ENCODE measurements at places on chromosomes 13 and 19. TPM values are rescaled to one million over a fixed set of nuclear protein-coding genes. Genes with fewer than 3 reads are reported as not detected.
A peak's percentile ranks its signal among the peaks of the same experiment; 100 is the strongest.

DNA sequence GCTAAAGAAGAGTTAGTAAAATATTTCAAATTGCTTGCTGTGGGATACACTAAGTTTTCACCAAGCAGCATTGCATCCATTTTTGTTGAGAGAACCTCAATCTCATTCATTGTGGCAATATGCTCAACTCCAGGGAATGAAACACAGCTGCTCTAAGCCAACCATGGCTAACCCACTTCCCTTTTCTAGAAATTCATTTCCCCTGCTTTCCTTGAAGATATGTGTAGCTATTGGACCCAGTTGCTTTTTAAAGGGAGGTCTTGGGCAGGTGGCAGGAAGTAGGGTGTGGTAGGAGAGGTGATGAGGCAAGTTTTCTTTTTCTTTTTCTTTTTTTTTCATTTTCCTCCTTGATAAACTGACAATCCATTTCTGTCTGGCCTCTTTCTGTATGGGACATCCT lies 452.2 kb downstream of the FGF14 start:
- DNase-seq, result no peak

DNA sequence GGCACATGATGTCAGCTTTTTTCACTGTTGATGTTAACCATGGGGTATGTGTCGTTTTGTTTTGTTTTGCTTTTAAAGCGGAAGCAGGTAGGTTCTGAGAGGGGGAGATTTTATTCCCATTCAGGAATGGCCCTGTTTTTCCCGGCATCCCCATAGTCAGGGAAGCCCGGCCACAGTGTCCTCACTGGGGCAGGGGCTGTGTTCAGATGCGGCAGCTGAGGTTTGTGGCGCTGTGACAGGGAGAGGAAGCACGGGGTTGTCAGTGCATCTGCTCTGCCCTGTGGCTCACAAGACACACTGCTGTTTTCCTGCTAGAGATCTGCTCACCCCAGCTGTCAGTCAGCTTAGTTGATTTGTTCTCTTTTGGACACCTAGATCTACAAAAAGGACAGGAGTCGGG lies 27.6 kb downstream of the ANKRD27 start:
- no peak for DNase-seq

DNA sequence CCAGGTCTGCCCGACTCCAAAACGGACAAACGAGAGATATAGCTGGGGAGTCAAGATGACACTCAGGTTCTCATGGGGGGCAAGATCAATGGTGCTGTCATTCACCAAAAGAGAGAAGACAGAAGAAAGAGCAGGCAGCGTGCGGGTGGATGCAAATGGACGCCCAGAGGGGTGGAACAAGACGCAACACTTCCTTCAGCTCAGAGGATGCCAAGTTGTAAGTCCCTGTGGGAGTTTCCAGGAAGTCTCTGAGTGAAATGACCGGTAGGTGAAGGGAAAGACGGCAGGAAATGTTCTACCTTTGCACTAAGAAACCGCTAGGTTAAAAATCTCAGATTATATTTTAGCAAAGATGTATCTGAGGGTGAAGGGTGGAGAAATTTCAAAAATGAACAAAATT lies 26.5 kb downstream of the TUBGCP3 start:
- DNase-seq, result no peak

Gene LILRB3
- not detected for total RNA-seq

- no peak for DNase-seq
Observed at GRCh38 chr19:18521692-18522123, at the start of gene ELL. ELL (minus strand) TSS chr19:18522070; CDS start chr19:18522055, 15 bp downstream.

Gene SIN3B
- 45.9 TPM for total RNA-seq

GRCh38 chr13:72141855-72142519 lies 275.0 kb upstream of the DACH1 start:
- peak; percentile 60 for DNase-seq

Gene ATP4B
- total RNA-seq, result 0.58 TPM

- no peak for DNase-seq
Observed at GRCh38 chr19:4234862-4235201, 5.5 kb downstream of the EBI3 start.

DNA sequence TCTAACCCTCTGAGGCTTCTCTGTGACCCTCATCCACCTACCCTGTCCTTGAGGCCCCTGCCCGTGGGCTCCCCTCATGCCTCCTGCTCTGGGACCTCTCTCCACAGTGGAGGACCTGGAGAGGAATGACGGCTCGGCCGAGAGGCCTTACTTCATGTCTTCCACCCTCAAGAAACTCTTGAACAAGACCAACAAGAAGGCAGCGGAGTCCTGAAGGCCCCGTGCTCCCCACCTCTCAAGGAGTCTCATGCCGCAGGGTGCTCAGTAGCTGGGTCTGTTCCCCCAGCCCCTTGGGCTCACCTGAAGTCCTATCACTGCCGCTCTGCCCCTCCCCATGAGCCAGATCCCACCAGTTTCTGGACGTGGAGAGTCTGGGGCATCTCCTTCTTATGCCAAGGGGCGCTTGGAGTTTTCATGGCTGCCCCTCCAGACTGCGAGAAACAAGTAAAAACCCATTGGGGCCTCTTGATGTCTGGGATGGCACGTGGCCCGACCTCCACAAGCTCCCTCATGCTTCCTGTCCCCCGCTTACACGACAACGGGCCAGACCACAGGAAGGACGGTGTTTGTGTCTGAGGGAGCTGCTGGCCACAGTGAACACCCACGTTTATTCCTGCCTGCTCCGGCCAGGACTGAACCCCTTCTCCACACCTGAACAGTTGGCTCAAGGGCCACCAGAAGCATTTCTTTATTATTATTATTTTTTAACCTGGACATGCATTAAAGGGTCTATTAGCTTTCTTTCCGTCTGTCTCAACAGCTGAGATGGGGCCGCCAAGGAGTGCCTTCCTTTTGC lies 10.8 kb upstream of the ILF3 start:
- no peak for DNase-seq

Gene CEACAM6
- not detected for total RNA-seq

Gene ZNF418
- total RNA-seq, result 6.3 TPM

Gene FLT1
- total RNA-seq, result 156 TPM

Gene CHST8
- total RNA-seq, result 0.58 TPM

- no peak for DNase-seq
Observed at GRCh38 chr13:39370554-39370953, 232.4 kb downstream of the LHFPL6 start.

DNA sequence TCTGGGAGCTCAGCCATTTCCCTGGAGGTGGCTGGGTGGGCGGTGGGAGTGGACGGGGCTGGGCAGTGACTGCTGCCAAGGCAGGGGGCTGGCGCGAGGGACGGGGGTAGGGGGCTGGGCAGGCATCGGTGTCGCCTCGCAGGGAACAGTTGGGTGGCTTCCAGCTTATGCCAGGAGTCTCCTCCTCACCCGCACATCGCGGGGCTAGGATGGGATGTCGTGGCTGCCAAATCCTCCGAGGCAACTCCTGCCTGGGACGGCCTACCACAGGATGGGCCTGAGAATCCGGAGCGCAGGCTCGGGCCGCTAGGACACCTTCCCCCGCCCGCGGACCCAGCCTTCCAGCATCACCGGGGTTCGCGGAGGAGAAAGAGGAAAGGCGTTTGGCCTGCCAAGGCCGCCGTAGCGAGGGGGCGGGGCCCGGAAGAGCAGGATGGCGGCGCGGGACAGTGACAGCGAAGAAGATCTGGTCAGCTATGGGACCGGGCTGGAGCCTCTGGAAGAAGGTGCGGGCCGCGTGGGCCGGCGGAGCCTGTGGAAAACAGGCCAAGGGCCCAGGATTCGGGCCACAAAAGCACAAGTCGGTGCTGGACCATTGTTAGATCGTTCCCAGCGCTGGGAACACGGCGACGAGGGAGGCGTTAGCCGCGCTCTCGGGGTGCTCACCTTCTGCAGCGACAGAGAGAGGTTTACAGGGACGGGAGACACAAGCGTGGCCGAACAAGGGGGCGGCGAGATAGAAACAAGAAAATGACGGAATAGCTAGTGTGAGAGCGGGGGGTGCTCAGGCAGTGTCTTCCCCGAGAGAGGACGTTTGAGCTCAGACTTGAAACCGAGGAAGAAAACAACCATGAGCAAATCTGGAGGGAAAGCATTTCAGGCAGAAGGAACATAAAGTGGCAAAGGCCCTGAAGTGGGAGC lies at the start of gene GPATCH1:
GPATCH1 (plus strand) TSS at position 421 of the 921 bp plus-strand sequence; CDS start at position 434, 13 bp downstream.
- peak; percentile 10 for DNase-seq

Gene SERP2
- 0.29 TPM for total RNA-seq

- DNase-seq, result no peak
Observed at GRCh38 chr19:46380690-46381089, 32.7 kb downstream of the CCDC8 start.

DNA sequence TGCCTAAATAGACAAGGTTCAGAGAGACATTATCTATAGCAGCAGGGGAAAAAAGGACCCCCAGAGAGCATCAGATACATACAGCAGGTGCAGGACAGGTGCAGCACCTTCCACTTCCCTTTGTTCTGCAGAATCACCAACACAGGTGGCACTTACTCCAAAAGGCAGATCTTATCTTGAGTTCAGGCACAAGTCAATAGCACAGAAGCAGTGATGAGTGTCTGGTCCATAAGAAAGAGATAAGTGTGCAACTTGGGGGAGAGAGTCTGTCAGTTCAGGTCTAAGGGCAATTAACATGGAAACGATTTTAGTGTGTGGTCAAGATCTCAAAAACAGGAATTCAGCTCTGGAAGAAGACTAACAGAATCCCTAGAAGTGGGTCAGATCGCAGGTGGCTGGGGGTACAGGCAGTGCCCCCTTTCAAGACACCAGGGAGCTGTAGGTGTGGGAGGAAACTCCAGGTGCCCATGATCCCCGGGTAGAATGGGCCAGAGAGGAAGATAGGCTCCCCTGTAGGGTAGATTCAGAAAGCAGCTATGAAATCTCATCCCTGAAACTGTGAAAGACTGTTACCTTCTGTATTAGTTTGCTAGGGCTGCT lies 40.6 kb downstream of the TNFSF11 start:
- no peak for DNase-seq

- DNase-seq, result no peak
Observed at GRCh38 chr19:8392017-8392591, 1.9 kb downstream of the RAB11B start.

DNA sequence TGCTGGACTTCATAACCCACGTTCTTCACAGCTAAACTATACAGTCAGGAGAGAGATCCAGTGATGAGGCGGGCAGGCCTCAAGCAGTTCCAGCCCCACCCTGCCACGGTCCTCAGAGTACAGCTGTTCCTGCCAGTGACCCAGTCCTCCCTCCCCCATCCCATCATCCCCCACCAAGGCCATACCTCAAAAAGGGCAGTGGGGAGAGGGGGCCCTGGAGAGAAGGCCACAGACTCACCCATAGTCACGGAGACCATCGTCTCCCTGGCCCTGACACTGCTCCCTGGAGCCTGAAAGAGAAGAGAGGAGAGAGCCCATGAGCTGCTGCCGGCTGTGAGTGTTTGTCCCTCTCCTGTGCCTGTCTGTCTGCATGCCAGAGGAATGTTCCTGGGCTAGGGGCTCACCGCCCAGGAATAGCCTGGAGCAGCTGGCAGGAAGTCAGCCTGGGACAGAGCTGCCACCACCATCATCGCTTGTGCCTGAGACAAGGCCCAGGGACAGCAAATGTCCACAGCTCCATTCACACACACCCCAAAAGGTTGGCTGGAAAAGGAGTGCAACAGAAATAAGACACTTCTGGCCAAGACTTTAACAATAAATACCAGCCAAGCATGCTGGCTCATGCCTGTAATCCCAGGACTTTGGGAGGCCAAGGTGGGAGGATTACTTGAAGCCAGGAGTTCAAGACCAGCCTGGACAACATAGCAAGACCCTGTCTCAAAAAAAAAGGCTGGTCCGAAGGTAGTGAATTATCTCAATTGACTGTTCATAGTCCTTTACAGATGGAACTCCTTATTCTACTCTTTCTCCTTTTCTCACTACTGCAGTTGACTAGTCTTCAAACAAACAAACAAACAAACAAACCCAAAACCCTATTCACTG lies 6.4 kb downstream of the C19orf47 start:
- no peak for DNase-seq

DNA sequence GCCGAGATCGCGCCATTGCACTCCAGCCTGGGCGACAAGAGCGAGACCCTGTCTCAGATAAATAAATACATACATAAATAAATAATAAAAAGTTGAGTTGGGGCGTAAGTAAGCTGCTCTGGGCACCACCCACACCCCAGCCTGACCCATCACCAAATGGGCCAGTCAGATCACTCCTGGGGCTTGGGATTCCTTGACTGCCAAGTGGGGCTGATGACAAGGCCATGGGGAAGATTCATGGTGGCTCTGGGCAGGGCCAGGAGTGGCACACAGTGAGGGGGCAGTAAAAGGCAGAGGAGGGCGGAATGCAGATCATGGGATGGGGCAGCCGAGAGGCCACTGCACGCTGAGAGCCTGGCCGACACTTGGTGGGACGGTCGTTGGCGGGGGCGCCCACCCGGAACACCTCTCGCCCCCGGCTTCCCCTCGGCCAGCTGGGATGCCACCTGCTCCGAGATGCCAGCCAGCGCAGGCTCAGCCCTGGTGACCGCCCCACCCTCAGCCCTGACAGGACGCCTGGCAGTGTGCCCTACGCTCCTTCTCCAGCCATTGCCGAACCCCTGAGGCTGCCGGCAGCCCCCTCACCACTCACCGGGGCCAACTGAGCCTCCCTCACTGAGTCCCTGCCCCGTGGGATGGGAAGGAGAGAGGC lies 10.9 kb downstream of the ZNF653 start:
- no peak for DNase-seq

Gene C19orf33
- total RNA-seq, result 37.2 TPM

DNA sequence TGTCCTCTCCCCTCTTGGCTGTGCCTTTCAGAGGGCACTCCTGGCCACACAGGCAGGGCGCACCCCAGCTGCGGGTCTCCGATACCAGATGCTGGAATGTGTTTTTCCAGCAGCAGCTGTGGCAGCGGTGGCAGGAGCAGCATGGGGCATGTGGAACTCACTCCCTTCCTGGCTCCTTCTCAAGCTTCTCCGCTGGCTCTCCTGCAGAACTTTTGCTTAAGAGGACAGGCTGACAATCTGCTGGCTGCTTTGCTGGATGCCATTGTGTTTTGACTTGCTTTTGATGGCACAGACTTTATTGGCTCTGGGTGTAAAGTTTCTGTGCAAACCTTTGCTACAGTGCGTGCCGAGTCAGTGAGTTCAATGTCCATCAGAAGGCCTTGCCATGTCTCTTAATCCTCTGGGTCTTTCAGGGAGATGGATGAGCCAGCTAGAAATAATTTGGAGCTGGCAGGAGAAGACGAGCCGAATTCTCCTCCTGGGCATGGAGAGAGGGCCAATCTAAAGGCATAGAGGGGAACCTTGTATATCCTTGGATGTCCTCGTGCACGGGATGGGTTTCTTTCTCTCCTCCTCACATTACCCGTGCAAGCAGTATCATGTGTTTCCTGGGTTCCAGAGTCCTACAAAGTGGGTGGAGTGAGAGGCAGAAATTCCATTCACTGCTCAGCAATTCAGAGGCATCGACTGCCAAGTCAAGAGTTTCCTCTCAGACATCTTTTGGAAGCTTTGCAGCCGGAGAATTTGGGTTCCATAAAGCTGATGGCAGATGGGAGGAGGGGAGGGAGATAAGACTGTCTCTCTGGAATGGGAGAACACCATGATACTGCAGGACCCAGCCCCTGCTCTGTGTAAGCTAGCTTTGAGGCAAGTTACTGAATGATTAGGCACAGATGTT lies 231.2 kb downstream of the FGF9 start:
- DNase-seq, result no peak

Gene SLC6A16
- total RNA-seq, result 2.3 TPM

GRCh38 chr13:25232937-25233515 lies 54.3 kb downstream of the MTMR6 start:
- DNase-seq, result no peak

Gene ZNF492
- 0.19 TPM for total RNA-seq
